ENCODE measurements at places on chromosomes 12 and 14.

DNA sequence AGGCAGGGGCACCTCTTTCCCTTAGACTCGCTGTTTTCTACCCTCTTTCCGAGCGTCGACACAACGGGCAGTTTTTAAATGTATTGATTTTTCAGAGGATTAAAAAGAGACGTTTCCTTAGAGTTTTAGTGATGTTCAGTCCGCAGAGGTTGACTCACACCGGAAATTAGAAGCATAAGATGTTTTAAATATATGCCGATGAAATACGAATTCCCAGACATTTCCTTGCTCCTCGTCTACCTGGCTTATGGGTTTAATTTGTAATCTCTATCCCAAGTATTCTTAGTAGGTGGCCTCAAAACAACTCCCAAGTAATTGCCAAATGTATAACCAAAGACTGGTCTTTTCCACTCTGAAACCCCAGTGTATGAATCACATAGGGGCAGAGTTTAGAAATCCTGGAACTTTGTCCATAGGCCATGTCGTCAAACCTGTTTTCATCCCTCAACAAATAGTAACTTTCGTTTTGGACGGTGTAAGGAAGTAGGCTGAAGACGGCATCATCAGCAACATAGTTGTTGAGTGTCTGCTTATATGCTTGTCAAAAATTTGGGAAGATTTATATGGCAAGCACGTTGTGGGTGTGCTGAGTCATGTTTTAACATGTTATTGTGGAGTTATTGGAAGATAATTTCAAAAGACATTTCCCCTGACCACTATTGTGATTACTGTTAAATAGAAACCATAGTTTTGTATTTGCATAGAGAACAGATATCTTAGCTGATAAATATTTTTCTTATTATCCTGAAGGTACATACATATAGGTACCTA lies 824 bp downstream of the TBK1 start:
- no peak for DNase-seq

DNA sequence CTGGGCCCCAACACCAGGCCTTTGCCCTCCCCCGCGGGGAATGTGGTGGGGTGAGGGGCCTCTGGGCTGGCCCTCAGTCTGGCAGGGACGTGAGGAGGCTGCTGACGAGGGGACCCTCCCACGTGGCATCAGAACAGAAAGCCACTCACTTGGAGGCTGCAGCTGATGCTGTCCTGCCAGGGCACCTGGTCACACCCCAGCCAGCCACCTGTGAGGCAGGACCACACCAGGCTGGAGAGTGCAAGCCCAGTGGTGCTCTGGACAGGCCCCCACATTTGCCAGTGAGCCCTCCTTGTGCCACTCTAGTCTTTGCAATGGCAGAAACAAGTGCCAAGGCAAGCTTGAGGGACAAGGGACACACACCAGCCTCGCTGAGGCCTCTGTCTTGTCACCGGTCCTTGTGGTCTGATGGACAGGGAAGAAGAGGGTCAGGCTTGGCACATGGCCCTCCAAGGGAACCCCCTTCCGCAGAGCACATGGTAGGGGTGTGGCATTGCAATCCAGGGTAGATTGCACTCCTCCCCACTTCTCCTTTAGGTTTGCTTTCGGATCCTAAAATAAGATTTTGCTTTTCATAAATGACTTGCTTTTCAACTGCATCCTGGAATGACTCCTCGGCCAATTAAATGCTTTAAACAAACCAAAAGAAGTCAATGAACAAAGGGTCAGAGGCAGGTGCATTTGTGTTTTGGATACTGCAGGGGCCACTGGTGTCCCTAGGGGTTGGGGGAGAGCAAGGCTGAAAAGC lies 53.7 kb downstream of the CCDC88C start:
- DNase-seq: no peak

DNA sequence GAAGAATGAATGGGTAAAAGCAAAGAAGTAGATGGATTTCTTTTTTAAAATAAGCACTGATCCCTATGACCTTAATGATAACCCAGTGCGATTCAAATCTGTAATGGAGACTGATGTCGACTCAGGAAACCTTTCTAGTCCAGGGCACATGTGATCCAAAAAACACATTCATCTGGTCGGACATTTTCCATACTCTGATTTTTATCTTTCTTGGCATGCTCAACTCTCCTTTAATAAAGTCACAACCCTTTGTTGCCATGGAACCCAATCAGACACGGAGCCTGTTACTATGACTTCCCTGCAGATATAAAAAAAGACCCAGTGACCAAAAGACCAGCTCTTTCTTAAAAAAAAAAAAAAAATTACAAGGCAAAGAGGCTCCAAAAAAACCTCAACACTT lies 27.9 kb downstream of the TMCC3 start:
- no peak for DNase-seq

DNA sequence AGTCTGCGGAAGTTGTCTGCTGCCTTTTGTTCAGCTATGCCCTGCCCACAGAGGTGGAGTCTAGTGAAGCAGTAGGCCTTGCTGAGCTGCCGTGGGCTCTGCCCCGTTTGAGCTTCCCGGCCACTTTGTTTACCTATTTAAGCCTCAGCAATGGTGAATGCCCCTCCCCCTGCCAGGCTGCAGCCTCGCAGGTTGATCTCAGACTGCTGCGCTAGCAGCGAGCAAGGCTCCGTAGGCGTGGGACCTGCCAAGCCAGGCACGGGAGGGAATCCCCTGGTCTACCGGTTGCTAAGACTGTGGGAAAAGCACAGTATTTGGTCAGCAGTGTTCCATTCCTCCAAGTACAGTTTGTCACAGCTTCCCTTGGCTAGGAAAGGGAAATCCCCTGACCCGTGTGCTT lies 143.6 kb downstream of the DYRK2 start:
- DNase-seq: no peak

DNA sequence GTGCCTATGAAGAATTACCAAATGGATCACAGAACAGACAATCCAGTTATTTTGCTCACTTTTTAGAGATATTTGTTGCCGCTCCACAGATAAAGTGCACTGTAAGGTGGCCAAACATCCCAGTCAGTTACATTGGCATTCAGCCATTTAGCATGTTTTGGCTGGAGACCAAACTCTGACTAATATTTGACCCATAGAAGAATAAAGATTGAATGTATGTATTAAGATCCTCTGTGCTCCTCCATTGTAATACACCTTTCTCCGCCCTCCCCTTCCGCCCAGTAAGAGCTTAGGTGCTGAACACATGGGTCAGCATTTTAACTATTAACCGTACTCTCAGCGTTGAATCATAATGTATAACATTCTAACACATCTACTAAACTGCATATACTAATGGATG lies 163.4 kb downstream of the ANO6 start:
- no peak for DNase-seq

- no peak for DNase-seq
These were observed 5.8 kb upstream of the GLT8D2 start for GRCh38 chr12:104055686-104056388.

GRCh38 chr12:124453419-124454351 lies 113.7 kb downstream of the NCOR2 start:
- DNase-seq: peak; percentile 97

GRCh38 chr12:12561371-12562015 lies 1.2 kb downstream of the DUSP16 start:
- peak; percentile 91 for DNase-seq

DNA sequence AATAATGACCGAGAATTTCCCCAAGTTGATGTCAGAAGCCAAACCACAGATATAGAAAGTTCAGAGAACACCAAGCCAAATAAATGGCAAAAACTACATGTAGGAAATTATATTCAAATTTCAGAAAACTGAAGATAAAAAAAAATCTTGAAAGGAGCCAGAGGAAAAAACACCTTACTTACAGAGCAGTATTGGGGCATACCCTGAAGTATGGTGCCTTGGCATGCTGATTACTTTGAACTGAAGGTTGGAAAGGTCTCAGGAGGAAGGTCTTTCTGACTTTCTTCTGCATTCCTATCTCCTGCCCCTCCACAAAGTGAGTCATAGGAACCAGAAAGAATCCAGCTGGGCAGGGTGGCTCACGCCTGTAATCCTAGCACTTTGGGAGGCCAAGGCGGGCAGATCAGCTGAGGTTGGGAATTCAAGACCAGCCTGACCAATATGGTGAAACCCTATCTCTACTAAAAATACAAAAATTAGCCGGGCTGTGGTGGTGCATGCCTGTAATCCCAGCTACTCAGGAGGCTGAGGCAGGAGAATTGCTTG lies 8.8 kb upstream of the FGF6 start:
- no peak for DNase-seq

GRCh38 chr14:68713782-68714181 lies 79.1 kb downstream of the ZFP36L1 start:
- DNase-seq: no peak

DNA sequence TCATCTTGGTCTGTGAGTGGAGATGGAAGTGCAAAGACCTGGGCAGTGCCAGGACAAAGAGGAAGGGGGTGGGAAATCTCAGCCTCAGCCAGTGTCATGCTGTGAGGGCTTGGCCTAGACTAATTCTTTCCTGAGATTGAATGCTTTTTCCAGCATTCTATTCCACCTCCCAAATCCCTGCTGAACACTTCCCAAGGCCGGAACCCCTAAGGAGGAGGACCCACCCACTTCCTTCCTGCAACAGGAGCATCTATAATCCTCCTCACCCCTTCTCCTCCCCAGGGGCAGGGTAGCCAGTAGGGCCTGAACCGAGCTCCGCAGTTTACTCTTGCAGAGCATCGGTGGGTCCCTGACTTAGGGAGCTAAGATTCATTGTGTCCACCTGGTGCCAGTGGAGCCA lies 3.2 kb downstream of the PLEKHD1 start:
- DNase-seq: no peak

GRCh38 chr12:54304187-54304810 lies 3.5 kb upstream of the NFE2 start:
- DNase-seq: peak; percentile 77

DNA sequence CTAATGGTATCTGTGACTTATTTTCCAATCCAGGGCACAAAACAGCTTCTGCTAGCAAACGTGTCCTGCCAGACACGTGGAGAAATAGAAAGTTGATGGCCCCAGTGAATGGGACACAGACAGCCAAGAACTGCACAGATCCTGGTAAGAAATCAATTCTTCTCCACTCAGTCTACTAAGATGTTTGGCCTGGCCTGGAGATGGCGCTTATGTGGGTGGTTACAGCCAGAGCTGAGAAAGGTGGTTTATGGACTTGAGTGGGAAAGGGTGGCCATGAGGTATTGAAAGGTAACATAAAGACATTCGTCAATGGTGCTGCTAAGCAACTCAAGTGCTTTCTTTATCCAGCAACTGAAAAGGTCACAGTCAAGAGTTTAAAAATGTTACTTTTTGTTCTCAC lies 2.9 kb downstream of the SLC24A4 start:
- DNase-seq: no peak

DNA sequence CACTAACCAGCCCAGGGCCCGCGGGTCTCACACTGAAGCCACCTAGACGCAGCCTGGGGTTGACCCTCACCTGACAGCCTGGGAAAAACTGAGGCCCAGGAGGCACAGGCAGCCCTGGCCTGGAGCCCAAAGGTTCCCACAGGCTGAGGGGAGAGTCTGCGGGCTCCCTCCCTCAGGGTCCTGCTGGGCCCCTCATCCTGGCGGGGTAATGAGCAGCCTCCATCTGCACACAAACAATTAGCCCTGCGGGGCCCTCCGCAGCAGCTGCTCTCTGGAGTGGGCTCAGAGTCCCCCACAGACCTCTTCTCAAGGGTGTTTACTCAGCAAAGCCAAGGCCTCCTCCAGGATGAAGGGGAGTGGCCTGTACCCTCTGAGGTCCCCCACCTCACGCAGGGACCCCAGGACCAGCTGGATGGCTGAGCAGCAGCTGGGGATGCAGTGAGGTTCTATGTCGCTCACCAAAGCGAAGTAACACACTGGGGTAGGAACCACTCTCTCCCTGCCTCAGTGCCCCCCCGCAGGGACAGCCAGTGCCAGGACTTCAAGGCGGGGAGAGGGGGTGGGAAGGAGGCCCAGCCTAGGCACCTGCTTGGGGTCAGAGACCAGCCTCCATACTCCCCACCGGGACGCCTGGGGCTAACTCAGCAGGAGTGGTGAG lies 7.3 kb downstream of the AKT1 start:
- no peak for DNase-seq

- no peak for DNase-seq
These were observed 16.6 kb downstream of the FAIM2 start for GRCh38 chr12:49887091-49887490.

DNA sequence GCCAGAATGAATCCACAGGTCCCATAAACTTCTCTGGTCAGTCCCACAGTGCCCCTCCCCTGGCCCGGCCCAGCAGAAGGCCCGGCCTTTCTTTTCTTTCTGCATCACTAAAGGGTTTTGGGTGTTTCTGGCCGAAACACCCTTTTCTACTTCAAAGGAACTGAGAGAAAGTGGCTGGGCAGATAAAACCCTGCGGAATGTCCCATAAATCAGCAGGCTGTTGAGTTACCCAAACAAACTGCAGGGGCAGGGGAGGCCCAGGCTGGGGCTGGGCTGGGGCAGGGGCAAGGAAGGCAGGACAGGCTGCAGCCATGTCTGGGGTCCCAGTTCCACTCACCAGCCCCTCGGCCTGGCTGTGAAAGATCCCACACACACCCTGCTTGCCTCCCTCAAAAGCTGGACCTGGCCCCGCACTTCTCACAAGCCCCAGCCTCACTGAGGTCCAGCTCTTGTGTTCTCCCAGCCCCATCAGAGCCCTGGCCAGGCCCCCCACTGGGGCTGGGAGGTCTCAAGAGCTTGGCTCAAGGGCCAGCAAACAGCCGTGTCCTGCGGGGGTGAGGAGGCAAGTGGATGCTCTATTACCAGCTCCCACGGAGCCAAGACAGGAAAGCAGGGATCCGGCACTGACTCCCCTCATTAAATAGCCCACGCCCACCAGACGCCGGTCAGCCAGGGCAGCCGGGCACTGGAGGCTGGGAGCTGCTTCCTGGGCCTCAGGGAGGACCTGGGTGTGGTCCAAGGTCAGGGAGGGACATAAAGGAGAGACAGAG lies 41.9 kb downstream of the CCNK start:
- DNase-seq: no peak

DNA sequence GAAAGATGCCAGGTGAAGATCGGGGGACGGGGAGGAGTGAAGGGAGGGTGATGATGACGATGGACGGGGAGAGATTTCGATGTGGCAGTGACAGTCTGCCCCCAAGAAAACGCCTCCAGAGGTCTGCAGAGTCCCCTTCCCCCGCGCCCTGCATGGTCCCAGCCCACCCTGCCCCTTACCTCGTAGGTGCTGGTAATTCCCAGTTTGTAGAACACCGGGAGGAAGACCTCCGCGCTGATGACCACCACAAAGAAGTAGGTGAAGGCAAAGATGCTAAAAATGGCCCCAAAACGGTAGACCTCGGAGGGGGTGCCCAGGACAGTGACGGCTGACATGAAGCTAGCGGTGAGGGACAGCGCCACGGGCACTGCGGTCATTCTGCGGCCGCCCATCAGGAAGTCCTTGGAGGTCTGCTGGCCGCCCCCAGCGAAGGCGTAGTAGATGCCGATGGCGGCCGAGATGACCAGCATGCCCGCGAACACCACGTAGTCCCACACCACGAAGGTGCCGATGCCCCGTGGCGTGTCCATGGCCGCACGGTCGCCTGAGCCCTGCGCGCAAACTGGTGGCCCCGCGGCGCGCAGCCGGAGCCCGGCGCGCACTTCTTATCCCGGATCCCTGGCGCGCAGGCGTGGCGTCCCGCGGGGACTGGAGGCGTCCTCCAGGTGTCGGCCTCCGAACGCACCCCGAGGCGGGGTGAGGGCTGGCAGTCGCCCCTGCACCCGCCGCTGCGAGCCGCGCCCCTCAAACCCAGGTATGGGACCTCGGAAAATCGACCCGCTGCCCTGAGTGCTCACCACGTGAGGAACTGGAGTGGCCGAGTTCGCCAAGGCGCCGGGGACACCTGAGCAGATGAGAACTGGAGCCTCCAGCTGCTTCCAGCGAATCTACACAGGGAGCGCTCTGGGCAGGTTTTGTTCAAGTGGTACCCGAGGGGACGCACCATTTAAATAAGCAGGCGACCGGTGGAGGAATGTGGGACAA lies at the start of gene SLC5A8:
Gene SLC5A8 (minus strand): TSS at position 920 of the 984 bp plus-strand sequence. CDS start 390 bp downstream, at position 530.
- no peak for DNase-seq

- DNase-seq: no peak
These were observed 51.0 kb upstream of the CRADD start for GRCh38 chr12:93626160-93626559.

All from lower leg skin (tissue), 4 donors.